H7 (cell line): ENCODE measurements at places on chromosomes 4 and X. TPM values are rescaled to one million over a fixed set of nuclear protein-coding genes. Genes with fewer than 3 reads are reported as not detected.

DNA sequence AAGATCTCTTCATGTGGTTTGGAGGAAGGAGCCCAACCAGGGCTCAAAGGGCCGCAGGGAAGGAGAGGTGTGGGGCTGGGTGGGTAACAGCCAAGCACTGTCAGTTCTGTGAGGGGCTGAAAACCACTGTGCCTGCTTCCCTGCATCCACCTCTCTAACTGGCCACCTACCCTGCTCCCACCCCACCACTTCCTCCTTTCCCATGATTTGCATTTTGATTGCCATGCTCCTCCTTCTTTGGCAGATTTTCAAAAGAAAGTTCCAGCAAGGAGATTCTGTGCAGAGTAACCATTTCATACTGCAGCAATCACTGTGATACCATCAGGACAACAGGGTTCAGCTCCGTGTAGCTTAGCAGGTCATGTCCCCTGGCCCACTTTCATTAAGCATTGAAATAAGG lies 1.8 kb downstream of the ZNF674 start:
- DNase-seq, result no peak

GRCh38 chrX:68432648-68433047 lies 647 bp downstream of the OPHN1 start:
- peak; percentile 4 for DNase-seq

GRCh38 chrX:102995316-102995715 lies 58.2 kb downstream of the RAB40AL start:
- DNase-seq, result no peak

The PNMA5 gene
- total RNA-seq, result 0.22 TPM in 1 of 2 replicates, not detected in the other

DNA sequence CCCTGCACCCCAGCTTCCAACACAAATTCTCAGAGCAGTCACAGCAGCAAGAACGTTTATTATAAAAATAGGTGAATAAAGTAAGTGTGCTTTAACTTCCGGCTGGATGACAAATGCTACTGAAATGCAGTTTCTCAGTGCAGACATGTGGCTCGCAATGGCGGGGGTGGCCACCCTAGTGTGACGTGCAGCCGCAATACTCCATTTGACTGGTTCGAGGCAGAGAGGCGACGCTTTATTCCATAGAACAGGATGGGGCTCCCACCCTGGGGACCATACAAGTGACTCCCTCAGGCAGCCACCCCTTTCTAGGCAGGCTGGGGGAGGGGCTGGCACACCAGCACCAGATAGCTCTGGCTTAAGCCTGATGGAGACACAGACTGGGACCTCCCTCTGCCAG lies 14.5 kb downstream of the TNIP2 start:
- peak; percentile 40 for DNase-seq

DNA sequence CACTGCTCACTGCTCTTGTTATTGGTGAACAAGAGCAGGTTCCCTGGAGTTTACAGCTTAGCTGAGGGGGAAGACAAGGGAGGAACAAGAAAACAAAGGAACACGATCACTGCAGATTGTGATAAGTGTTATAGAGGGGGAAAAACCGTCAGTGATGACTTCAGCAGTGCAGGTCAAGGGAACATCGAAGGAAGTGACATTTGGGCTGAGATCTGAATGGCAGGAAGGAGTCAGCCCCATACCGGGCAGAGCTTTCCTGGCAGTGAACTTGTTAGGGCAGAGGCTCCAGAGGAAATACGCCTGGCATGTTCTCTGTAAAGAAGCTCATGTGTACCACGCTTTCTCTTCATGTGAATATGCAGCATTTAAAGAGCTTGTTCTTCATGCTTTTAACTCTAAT lies 78.1 kb downstream of the LDB2 start:
- peak; percentile 39 for DNase-seq

GRCh38 chrX:47992095-47992380 lies 11.8 kb downstream of the ZNF182 start:
- no peak for DNase-seq

DNA sequence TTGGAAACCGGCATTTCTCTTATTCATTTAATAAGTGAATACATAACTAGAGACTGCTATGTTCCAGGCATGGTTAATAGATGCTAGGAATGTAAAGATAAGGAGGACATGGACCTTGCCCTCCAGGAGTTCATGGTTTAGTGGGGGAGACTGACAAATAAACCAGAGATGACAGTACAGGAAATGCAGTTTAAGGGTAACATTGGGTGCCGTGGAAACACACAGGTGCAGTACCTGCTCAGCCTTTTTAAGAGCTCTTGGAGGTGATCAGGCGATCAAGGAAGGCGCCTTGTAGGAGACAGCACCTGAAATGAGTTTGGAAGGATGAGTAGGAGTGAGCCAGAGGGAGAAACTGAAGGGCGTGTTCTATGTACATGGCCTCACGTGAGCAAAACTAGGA lies 145.8 kb downstream of the AASDH start:
- no peak for DNase-seq

DNA sequence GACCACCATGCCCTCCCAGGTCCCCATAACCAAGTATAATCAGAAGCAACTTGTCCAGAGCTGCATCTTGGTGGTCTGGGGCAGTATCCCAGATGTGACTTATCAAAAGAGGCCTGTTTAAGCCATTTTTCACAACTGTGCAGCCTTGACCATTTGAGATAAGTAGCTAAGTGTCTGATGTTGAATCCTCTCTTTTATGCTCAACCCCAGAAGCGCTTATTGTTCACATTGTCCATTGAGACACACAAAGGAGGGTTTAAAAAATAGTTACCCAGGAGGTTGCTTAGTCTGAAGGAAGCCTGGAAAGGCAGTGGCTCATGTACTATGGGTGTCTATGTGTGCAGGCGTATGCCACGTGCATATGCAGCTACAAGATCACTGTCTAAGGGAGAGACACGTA lies 27.0 kb downstream of the ENPP6 start:
- no peak for DNase-seq

- DNase-seq, result no peak
Observed at GRCh38 chrX:802846-803245, 172.3 kb downstream of the SHOX start.

- DNase-seq, result no peak
Observed at GRCh38 chrX:132401935-132402334, 86.9 kb downstream of the MBNL3 start.

DNA sequence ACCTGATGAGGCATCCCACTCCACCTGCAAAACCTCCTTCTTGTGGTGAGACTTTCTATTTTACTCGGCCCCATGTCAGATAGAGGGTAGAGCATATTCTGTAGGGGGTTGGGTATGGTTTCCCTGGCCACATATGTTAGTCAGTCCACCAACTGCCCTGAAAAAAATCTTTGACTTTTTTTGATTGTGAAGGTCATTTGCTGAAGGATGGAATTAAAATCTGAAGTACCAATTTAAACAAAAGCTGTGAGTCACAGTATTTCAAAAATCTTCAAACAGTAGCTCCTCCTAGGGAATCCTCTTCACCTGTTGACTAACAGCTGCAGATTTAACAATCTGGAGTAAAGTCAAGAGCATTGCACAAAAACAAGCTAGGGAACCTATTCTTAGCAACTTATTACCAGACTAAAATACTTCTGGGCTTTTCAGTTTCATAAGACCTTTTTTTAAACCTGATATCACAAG lies 8.0 kb upstream of the CCDC110 start:
- no peak for DNase-seq

GRCh38 chr4:110626532-110627153 lies 3.8 kb upstream of the PITX2 start:
- peak; percentile 56 for DNase-seq
